ENCODE measurements at places on chromosomes 1 and 21.
A peak's percentile ranks its signal among the peaks of the same experiment; 100 is the strongest.

DNA sequence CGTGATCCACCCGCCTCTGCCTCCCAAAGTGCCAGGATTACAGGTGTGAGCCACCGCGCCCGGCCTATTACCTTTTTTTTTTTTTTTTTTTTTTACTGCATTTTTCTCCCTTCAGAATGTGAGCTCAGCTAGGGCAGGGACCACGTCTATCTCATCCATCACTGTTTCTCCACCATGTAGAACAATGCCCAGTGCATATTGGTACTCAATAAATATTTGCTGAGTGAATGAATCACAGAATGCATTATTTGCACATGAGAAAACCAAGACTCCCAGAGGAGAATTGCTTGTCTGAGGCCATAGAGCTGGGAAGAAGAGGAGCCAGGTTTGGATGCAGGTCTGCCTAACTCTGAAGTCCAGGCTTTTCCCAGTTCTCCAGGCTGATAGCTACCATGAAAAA is 8.2 kb upstream of the SLC9A1 start:
- no peak for DNase-seq

GRCh38 chr21:44828362-44829056 is 10.6 kb upstream of the SUMO3 start:
- DNase-seq, result no peak

GRCh38 chr1:206705726-206706297 is 21.1 kb downstream of the MAPKAPK2 start:
- DNase-seq, result no peak

- DNase-seq, result peak; percentile 71
Measured at GRCh38 chr1:111441573-111442192, 7.4 kb downstream of the WDR77 start.

GRCh38 chr1:202648605-202649226 is 61.5 kb downstream of the SYT2 start:
- no peak for DNase-seq

DNA sequence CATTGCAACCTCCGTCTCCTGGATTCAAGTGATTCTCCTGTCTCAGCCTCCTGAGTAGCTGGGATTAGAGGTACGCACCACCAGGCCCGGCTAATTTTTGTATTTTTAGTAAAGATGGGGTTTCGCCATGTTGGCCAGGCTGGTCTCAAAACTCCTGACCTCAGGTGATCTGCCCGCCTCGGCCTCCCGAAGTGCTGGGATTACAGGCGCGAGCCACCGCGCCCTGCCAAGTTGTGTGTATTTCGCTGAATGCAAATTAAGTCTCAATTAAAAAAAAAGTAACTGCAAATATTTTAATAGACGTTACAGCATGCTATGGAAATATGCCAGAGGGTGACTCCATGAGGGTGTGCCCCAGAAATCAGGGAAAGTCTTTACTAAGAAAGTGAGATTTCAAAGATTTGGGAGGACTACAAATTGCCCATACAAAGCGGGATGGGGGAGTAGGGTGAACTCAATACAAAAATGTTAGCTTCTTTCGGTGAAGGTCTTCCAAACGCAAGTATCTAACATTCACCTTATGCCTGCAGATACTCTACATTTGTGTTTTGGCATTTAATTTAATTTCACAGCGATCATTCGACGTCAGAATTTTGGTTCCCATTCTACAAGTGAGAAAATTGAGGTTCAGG is 85.6 kb downstream of the NKAIN1 start:
- DNase-seq, result no peak

DNA sequence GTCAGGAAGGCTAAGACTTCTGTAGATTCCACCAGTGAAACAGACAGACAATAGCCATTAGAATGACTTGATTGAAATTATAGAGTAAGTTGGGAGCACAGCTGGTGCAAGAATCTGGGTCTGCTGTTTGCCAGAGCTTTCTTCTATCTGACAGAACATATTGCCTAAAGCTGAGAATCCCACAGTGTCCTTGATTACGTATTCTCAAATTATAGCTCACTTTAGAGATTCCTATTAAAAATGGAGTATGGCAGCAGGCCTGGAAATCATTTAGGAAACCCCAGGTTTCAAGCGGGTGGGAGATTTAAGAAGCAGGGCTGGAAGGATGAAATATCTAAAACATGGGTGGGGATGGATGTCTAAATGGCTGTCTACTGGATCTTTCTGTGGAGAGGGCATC is 639.7 kb upstream of the CXADR start:
- DNase-seq, result no peak

GRCh38 chr1:230986976-230987375 is 8.1 kb downstream of the ARV1 start:
- no peak for DNase-seq

- DNase-seq, result no peak
Measured at GRCh38 chr1:172969611-172970010, 81.1 kb downstream of the TNFSF18 start.

DNA sequence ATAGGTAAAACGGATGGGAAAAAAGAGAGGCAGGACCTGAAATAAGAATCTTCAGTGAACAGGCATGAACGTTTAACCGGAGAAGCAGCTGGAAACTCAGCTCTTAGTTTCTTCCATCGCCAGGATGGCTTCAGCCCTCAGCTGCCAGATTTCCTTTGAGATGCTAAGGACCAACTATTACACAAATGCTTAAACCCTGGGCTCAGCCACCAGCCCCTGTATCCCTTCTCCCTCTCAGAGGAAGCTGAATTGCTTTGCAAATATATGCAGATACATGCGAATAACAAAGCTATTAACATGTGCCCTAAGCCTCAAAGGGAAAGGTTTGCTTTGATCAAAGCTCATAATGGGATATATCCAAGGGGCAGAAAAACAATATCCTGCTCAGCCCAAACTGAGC is 515.1 kb downstream of the OMA1 start:
- DNase-seq, result no peak

GRCh38 chr1:165598676-165599059 is 32.4 kb upstream of the MGST3 start:
- no peak for DNase-seq

DNA sequence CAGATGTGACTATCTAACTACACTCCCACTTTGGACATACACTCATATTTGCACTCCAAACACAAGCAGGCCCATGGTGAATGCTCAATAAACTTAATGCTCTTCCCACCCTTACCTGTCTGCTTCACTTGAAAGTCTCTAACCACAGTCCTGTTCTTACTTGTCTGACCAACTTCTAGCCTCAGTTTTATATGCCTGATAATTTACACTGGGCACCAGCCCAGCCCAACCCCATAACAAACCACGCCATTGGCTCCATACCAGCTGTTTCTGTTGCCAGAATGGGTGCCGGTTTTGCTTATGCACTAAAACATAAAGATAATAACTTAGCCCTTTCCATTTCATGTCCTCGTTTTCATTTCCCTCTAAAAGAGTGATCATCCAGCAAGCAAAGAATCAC is 395.4 kb downstream of the NTNG1 start:
- no peak for DNase-seq

DNA sequence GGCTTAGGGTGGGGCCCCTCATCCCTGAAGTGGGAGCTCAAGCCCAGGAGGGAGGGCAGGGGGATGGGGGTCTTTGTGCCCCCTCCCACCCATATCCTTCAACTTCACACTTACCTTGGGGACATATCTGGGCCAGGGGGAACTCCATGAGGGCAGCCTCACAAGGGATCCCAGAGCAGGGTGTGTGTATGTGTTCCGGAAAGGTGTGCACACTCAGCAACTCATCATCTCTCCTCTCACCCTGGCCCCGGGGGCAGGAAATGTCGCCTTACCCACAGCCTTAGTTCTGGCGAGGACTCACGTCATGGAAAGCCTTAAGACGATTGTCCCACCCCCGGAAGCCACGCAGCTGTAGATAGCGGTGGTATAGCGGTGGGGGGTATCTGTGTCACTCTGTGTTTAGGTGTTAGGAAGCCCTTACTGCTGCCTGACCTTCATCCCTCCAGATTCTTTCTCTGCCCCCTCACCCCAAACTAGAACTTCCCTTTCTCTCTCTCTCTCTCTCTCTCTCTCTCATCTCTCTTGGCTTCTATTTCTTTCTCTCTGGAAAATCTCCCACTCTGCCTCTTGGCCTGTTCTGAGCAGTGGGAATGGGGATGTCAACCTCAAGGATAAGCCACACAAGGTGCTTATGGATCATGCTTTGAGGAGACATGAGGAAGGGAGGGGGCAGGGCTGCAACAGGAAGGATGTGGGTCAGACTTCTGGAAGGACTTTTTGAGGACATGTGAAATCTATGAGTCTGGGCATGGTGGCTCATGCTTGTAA is at the start of gene SH2D2A:
SH2D2A (minus strand) TSS at position 288 of the 768 bp plus-strand sequence; CDS start at position 148, 140 bp downstream.
- no peak for DNase-seq

GRCh38 chr1:78410643-78411042 is 80.1 kb upstream of the PTGFR start:
- DNase-seq, result no peak

- DNase-seq, result no peak
Measured at GRCh38 chr1:216559359-216559758, 136.1 kb upstream of the USH2A start.

GRCh38 chr1:19894218-19894617 is 12.0 kb downstream of the OTUD3 start:
- DNase-seq, result no peak

GRCh38 chr21:31670070-31670469 is 10.6 kb downstream of the SOD1 start:
- no peak for DNase-seq

Data from endothelial cell (in vitro differentiated cells).